ENCODE measurements at places on chromosomes 6 and 20. TPM values are rescaled to one million over a fixed set of nuclear protein-coding genes. Genes with fewer than 3 reads are reported as not detected.

DNA sequence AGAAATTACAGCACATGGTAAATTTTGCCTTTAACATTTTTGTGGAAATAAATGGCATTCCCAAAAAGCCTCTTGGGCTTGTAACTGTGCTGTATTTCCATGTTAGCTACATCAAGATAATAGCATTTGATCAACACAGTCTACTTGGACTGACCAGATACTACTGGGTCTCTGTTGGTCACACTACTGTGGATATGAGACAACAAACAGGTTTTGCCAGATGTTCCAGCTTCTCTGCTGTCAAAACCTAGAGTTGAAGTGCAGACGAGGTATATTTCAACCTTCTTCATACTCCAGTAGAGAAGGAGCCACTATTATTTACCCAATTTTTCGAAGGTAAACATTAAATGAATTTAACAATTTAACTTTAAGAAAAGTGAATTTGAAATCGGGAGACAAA is 284.7 kb upstream of the CITED2 start:
- no peak for DNase-seq

DNA sequence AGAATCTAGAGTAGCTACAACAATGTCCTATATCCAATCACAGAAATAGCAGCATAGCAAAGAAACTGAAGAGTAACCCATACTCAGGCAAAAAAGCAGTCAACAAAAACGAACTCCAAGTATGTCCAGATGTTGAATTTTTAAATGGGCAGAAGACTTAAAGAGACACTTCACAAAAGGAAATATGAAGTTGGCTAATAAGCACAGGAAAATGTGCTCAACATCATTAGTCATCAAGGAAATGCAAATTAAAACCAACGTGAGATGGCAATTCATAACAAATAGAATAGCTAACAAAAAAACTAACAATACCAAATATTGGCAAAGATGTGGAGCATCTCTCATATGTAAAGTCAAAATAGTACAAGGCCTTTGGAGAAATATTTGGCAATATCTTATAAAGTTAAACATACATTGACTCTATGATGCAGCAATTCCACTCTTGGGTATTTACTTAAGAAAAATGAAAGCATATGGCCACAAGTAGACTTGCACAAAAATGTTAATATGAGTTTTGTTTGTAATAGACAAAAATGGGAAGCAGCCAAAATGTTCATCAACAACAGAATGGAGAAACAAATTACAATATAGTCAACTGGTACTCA is 37.7 kb downstream of the FRK start:
- DNase-seq, result no peak

DNA sequence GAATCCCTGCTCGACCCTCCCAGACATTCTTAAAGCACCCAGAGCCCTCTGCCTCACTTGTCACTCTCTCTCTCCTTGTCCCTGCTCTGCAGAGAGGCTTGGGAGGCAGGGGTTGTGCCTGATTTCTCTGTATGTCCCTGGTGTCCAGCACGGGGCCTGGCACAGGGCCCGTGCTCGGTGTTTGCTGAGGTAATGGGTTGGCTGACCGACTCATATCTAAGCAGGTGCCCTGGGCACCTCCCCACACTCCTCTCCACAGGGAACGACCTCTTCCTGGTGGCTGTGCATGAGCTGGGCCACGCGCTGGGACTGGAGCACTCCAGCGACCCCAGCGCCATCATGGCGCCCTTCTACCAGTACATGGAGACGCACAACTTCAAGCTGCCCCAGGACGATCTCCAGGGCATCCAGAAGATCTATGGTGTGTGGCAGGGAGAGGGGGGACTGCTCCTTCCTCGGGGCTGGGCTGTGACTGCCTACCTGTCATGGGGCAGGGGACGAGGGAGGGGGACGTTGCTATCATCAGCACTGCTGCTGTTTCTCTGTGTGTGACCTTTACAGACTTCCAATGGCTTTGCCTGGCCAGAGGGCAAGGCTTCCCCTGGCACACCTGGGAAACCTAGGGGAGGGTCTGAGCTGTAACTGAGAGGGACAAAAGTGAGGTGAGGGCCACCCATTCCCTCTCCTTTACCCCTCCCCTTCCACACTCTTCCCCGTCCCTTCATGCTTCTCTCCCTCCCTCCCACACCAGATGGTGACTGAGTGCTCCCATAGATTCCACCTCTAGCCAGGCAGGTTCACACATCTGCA is 14.2 kb downstream of the MMP24OS start:
- no peak for DNase-seq

The RSPH4A gene
- 0.19 TPM for total RNA-seq

The TSPO2 gene
- not detected for total RNA-seq

The BEND6 gene
- total RNA-seq, result 2.4 TPM

- DNase-seq, result no peak
Observed at GRCh38 chr20:3213226-3213625, 3.9 kb downstream of the ITPA start.

The MOG gene
- total RNA-seq, result not detected

DNA sequence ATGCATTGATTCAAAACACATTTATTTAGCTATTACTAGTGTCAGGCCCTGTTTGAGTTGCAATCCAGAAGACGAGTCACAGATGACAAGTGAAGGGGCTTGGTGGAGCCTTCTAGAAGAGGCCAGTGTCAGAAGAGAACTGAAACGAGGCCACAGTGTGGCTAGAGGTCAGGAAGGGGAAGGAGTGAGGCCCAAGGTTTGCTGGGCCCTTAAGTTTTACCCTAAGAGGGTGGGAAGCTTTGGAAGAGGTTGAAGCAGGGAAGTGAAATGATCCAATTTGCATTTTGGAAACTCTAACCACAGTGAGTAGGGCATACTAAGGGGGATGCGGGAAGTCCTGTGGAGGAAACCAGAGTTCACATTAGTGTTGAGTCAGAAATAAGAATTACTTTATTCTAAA is 25.0 kb downstream of the TTK start:
- no peak for DNase-seq

GRCh38 chr6:76774781-76775384 is 688.4 kb downstream of the HTR1B start:
- DNase-seq, result no peak

The FAM162B gene
- 2.5 TPM for total RNA-seq

The NKX2-2 gene
- not detected for total RNA-seq

- DNase-seq, result no peak
Observed at GRCh38 chr20:859751-860231, 26.3 kb downstream of the FAM110A start.

GRCh38 chr6:89615882-89616281 is 22.7 kb downstream of the LYRM2 start:
- no peak for DNase-seq

DNA sequence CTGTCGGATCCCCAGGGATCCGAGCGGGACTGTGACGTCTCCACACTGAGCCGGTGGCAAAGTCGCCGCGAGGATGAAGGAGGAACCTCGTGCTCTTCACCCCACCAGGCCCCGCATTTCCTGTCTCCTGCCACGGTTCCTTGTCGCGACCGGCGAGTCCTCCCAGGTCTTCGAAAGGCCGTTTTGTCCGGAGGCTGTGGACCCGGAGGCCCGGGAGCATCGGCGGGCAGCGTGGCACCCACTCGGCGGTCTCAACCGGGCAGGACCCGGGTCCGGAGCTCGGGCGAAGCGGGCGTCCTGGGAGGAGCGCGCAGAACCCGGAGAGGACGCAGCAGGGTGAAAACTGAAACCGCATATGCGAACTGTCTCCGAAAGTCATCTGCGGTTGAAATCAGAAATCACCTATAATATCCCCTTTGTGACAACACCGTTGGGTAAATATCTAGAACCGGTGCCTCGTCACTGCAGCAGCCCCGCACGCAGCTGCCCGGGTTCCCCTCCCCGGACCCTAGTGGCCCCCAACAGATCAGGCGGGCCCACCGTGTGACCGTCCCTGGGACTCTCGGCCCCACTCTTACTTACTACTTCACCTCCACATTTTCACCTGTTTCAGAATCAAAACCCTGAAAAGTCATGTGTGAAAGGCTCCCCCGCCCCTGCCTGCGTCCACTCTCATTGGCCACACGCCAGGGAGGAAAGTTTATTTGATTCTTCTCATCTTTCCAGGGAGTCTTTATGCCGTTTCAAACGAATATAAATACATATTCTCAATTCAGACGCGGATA is 3.1 kb upstream of the ULBP2 start:
- DNase-seq, result no peak

DNA sequence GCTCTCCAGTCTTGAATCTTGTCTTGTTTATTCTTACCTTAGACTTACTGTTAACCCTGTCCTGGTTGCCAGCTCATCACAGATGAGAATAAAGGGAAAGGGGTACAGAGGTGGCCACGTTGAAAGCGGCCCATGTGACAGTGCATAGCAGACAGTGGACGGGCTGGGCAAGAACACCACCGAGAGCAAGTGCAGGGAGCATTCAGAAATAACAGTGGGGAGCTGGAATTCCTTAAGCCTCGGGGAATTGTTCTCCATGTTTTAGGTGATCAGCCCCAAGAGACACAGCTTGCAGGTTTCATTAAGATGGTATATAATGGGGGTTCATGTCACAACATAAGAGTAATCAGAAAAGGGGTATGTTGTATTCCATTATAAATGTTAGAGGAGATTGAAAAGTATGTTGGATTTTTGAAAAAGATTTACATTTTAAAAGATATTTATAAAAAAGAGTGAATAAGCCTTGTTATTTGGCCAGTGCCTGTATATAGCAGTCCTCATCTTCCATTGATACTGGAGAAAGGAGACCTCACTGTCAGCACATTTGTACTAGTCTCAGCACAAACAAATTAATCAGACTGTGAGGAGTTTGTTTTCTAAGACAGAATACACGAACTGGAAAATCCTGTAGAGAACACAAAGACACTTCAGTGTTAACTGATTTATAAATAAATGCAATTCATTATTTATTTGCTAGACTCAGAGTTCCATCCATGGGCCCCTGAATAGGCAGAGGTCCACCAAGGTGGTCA is 35.4 kb downstream of the VAPB start:
- DNase-seq, result no peak

- no peak for DNase-seq
Observed at GRCh38 chr6:150646228-150646627, 46.5 kb downstream of the PLEKHG1 start.

GRCh38 chr20:46025376-46025783 is 3.6 kb upstream of the SLC12A5 start:
- DNase-seq, result no peak

DNA sequence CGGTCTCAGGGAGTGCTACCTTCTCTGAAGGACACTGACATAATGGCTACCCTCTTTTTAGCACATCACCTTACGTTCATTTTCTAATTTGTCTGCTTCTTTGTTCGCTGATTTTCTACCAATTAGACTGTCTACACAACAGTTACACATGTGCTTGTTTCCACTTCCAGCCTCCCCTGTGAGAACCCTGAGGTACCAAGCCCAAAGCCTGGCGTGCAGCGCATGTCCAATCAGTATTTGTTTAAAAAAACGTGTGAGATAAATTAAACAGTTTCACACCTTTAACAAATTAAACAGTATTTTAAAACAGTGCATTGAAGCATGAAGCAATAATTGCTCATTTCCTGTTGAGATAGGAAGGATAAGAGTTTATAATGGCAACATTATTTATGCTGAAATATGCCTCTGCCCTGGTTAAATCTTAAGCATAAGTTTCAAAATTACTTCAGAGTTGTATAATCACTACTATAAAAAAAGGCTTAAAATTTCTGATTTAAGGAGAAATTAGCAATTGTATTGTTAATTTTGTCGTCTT is 88.9 kb downstream of the MAP3K5 start:
- no peak for DNase-seq

DNA sequence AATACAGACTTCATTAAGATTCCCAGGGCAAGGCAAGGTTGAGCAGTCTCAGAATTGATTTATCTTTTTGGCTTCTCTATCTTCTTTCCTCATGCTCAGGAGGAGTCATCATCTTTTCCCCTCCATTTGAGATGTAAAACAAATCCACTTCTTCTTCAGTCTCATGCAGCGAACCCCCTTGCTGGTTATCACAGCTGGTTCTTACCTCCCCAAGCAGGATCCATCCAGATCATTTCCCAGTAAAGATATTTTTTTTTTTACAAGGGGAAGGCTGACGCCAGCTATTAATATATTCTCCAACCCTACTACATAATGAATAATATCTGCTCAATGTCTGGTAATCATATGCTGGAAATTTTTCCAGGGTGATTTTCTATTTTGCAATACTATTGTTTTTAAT is 508.9 kb upstream of the NOX3 start:
- no peak for DNase-seq

GRCh38 chr20:23082846-23083552 is 3.1 kb downstream of the CD93 start:
- no peak for DNase-seq

The BICRAL gene
- total RNA-seq, result 13.9 TPM

The BPIFB1 gene
- 4.3 TPM for total RNA-seq

GRCh38 chr6:7025861-7026260 is 81.9 kb upstream of the RREB1 start:
- no peak for DNase-seq

DNA sequence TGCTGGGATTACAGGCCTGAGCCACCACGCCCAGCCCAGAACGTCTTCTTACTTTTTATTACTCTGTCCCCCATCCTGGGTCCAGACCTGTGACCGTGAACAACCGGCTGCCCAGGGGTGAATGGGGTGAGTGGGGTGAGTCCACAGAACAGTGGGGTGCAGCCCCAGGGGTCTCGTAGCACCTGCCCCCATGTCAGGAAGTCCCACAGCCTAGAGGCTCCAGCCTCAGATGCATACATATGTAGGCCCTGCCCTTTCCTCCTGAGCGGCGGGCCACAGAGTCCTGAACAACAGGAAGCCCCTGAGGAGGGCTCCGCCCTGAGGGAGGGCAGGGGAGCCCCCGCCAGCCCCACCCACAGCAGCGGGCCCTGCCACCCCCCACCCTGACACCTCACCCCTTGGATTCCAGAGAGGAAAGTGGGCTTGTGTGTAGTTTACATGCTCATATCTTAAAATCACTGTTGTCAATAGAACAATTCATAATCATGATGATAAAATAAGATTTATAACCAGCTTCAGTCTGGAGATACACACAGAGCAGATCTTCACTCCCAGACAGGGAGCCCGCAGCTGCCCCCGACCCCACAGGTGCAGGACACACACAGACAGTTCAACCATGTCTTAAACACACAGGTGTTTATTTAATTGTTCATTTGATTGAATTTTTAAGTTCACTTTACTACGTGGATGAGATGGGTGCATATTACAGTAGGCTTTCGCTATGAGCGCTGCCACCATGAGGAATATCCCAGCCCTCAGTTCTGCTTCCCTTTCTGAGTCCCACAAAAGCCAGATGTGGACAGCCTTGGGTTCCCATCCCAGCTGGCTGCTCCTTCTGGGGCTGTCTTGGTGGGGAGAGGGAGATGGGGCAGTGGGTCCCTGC is 12.4 kb upstream of the GMEB2 start:
- no peak for DNase-seq

DNA sequence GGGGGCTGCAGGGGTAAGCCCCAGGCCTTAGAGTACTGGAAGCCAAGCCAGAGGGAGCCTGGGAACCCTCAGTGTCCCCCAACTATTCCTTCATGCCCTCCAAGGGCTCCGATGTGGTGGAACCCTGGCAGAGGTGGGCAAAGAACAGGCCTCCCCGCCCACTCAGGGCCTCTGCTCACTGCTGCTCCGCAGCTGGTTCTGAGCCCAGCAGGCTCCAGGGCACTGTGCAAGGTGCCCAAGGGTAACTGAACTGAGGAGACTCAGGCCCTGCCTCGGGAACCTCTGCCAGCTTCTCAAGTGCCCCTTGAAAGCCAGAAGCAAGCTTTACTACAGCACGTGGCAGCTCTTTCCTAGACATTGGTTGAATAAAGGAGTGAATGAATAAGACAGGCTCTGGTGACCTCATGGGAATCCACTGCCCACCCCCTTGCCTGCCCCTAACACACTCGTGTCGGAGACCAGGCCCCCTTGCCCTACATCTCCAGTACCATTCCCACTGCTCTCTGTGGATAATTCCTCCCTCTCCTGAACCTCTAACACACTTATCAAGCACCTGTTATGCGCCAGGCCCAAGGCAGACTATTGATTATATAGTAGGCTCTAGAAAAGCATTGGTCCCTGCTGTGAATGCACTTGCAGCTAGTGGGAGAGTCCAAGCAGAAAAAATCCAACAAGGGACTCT is 55.0 kb downstream of the TOX2 start:
- DNase-seq, result no peak

All from esophagus squamous epithelium (tissue), 5 donors.